Fibroblast of skin of left biceps (primary cell): ENCODE measurements at places on chromosomes 16 and 17.

DNA sequence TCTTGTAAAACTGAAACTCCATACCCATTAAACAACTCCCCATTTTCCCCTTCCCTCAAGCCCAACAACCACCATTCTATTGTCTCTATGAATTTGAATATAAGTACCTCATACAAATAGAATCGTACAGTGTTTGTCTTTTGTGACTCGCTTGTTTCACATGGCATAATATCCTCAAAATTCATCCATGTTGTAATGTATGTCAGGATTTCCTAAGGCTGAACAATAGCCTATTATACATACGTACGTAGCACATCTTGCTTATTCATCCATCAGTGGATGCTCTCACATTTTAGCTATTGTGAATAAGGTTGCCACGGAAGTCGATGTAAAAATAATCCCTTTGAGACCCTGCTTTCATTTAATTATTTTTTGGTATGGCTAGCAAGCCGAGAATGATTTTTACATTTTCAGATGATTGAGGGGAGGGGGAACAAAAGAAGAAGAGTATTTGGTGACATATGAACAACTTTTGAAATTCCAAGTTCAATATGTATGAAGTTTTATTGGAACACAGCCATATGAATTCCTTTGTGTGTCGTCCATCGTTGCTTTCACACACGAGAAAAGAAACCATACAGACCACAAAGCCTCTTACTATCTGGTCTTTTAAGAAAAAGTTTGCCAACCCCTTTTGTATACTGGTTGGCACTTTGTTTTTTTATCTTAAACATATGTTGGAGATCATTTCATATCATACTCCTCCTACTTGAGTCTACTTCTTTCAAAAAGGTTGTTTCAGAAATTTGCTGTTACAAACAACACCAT, 371.2 kb downstream of the NPIPA8 start:
- no peak for DNase-seq

DNA sequence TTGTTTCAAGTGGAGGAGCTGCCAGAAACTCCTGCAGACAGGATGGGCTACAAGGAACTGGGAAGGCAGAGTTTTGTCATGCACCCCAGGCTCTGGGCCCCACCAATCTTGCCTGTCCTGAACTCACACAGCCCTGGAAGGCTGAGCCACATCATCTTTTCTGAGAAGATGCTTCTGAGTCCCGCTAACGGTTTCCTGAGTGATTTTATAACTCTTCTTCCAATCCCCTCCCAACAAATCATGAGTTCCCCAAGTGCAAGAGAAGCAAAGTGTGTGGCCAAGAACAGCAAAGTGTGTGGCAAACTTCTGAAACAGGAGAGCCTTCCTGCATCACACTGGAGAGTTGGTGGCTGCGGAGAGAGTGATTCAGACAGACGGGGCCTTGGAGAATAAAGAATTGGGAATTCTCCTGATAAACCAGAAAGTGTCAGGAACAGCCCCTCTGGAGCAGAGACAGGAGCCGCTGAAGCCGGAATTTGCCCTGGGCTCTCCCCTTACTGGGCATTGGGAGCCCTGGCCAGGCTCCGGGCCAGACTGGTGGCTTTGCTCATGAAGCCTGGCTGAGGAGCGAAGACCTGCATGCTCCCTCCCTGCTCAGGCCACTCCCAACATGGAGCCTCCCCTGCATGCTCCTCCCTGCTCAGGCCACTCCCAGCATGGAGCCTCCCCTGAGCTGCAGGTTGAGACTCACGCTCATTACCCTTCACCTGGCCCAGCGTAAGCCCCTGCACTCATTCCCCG, 47.2 kb downstream of the PITPNM3 start:
- no peak for DNase-seq

- no peak for DNase-seq
Observed at GRCh38 chr16:69166221-69166833, 20.6 kb upstream of the SNTB2 start.

GRCh38 chr17:21573961-21574610, 118.2 kb upstream of the KCNJ18 start:
- peak; percentile 49 for DNase-seq

- no peak for DNase-seq
Observed at GRCh38 chr17:36085765-36086164, 4.2 kb downstream of the CCL3 start.

DNA sequence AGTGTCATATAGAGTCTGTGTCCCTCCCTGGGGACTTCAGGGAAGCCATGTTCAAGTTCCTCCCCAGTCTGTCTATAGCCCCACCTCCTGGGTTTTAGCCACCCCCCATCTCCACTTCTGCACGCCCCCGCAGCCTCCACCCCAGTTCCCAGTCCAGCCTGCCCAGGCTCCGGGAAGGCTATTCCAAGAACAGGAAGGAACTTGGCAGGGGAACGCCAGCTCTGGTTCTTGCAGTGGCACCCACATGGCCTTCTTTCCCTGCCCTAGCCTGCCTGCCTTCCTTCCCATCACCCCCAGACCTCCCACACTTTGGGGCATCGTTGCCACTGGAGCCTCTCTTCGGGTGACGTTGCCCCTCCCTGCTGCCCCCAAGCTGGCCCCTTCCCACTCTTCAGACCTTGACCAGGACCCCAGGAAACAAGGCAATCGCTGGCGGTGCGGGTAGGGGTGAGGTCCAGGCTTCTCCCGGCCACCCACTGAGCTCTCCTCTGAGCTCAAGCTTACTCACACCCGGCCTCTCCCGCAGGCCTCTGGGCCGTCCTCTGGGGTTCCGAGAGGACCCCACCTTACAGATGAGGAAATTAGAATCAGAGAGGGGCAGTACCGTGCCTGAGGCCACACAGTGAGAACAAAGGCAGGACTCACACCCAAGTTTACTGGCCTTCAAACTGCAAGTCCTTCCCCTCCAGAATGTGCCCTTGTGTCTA, 9.2 kb upstream of the CES4A start:
- no peak for DNase-seq

- no peak for DNase-seq
Observed at GRCh38 chr17:78861229-78861628, 20.6 kb upstream of the USP36 start.

DNA sequence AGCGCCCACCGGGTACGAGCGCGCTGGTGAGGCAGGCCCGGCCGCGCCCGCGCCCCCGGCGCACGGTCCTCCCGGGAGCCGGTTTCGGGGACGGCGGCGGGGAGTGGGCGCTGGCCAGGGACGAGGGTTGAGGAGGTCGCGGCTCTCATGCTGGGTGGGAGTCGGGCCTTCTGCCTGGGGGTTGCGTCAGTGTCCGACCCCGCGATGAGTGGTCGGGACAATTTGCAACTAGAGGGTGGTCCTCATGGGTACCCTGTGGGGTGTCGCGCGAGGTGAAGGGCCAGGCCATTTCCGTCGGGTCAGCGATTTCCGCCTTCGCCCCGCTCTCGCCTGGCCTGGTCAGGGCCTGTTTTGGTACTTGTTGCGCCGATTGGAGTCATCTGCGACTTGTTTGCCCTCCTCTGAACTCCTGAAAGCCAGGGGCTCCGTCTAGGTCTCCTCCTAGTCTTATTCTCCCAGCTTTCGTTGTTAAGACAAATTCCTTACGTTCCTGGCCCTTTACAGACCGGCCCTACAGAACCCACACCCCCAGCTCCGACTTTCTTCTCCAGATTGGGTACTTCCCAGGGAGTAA, 14.9 kb downstream of the NAA60 start:
- no peak for DNase-seq

- no peak for DNase-seq
Observed at GRCh38 chr16:27498031-27498825, 51.5 kb downstream of the GTF3C1 start.

GRCh38 chr16:75265911-75266701, 14.7 kb upstream of the BCAR1 start:
- DNase-seq = peak; percentile 24

GRCh38 chr17:79219208-79219935, 144.7 kb downstream of the ENGASE start:
- DNase-seq = no peak

- no peak for DNase-seq
Observed at GRCh38 chr16:49458656-49459445, 85.2 kb downstream of the C16orf78 start.

GRCh38 chr16:70483426-70483825, 29.0 kb downstream of the FCSK start:
- no peak for DNase-seq

- DNase-seq = no peak
Observed at GRCh38 chr17:28142305-28142704, 99.8 kb downstream of the NLK start.

DNA sequence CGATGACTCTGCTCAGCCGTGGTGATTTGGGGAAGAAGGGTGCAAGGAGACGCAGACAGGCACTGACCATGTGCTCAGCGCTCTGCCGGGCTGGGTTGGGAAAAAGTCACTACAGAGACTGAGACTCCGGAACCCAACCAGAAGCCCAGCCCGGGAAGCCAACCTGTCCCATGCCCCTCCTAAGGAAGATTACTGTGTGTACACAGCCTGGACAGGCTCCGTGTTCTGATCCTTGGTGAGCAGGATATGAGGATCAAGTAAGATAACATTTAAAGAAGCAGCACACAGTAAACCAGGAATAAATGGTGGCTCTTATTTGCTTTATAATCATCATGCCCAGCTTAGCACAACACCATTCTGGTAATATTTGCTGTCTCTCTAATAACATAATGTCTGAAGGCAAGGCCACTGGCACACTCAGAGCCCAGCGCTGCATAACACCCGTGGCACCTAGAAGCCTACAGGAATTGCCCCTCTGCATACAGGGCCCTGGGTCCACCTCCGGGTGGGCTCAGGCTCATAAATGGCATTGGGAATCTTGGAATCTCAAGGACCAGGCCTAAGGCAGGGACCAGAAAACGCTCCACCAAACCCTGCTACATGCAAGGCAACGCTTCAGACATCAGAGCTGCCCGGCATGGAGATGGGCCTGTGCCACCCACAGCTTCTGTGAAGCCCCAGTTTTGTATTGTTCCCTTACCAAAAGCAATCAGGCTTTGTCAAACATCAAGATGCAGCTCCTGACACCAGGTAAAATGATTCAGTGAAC, 113.5 kb downstream of the DYNLRB2 start:
- DNase-seq = no peak

DNA sequence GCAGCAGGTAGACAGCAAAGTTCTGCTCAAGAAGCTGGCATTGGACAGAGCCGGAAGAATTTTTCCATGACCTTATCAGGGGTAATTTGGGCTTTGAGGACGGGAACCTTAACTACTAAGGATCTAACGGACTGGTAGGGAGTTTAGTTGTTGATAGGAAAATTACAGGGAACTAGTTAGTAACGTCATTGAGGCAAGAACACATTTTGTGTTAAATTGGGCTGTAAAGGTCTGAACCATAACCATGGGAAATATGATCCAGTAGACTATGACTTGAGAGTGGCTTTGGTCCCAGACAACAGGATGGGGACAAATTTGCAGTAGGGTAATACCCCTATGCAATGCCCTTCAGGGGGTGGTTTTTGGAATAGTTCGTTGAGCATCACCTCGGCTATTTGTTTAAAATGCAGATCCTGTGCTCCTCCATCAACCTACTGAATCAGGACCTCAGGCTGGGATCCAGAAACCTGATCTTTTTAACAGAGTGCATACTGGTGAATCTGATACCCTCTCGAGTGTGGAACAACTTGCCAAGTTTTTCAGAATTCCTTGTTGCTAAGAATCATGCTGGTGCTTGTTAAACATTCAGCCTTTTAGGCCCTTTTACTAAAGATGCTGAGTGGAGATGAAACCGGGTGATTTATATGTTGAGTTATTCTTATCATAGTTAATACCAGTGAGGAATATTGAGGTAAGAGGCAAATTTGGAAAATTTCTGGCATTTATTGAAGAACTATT, 255.1 kb downstream of the MAP2K6 start:
- DNase-seq = no peak

GRCh38 chr17:4520060-4520893, 21.6 kb downstream of the SPNS2 start:
- DNase-seq = no peak

- DNase-seq = no peak
Observed at GRCh38 chr16:1407753-1408152, 6.8 kb downstream of the UNKL start.

DNA sequence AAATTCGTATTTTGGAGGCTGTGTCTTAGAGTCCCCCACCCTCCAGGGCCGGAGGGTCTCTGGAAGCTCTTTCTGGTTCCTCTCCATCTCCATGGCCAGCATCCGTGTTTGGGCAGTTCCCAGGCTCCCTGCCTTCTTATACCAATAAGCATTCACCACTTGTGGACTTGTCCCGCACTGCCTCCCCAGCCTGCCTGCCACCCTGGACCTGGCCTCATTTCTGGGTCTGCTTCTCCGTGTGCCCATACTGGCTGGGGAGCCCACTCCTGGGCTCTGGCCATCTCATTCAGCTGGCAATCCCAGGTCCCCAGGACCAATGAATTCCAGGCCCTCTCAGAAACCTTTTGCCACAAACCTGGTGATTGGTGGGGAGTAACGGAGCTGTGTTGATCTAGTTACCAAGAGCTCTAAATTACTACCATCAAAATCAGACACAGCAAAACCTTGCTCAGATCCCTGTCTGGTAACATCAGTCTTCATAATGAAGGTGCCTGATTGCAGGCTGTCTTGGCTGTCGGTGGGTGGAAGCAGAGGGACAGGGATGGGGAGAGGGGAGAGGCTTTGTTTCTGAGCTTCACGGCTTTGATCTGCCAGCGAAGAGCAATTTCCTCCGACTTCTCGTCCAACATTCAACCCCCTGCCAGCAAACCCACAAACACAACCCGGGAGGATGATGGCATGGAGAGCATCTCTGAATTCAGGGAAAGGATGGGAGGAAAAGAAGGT, 27.7 kb upstream of the CRHR1 start:
- DNase-seq = no peak

DNA sequence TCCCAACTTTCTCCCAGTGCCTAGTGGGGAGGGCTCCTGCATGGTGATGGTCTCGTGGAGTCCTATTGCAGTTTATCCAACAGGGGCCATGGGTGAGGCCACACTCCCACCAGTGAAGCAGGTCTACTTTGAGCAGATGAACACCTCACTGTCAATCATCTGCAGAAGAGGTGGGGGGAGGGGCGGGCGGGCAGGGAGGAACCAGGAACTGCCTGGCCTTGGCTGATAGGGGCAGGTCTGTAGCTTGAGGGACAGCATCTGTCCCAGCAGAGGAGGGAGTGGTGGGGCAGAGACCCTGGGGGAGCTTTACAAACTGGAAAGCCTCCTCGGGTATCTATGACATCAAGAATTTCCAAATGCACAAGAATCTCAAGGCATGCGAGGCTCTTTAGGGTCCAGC, 58.7 kb upstream of the ZNF423 start:
- no peak for DNase-seq
